Natural killer cell (primary cell): ENCODE measurements at places on chromosomes 5 and 9. TPM values are rescaled to one million over a fixed set of nuclear protein-coding genes. Genes with fewer than 3 reads are reported as not detected.

Gene HMGCR
- 89.5 TPM for total RNA-seq

Gene ZBED3
- 3.2 TPM for total RNA-seq

Gene CEL
- 0.18 TPM for total RNA-seq

Gene GABRB2
- total RNA-seq = not detected

Gene FRMPD1
- total RNA-seq = not detected

Gene TMOD1
- total RNA-seq = 2.0 TPM

Gene AGXT2
- not detected for total RNA-seq

Gene EIF4EBP3
- 9.4 TPM for total RNA-seq

Gene LTC4S
- 5.4 TPM for total RNA-seq

Gene IL5
- not detected for total RNA-seq

Gene STPG3
- not detected for total RNA-seq

Gene MYOZ3
- not detected for total RNA-seq

Gene SLC31A2
- 7.9 TPM for total RNA-seq

Gene FCN2
- total RNA-seq = not detected

Gene BAAT
- total RNA-seq = not detected

Gene CDC14B
- 3.9 TPM for total RNA-seq

Gene FOXI1
- total RNA-seq = not detected

Gene KLHL3
- 14.0 TPM for total RNA-seq

Gene POLE3
- 59.2 TPM for total RNA-seq

Gene PCDHB5
- not detected for total RNA-seq

Gene IRX4
- not detected for total RNA-seq

Gene FUBP3
- 41.3 TPM for total RNA-seq

Gene LHX3
- not detected for total RNA-seq

Gene SLC36A3
- not detected for total RNA-seq

Gene WDR38
- total RNA-seq = not detected

Gene GRAMD2B
- 10.0 TPM for total RNA-seq

Gene NPM1
- 554 TPM for total RNA-seq

Gene DMRT2
- not detected for total RNA-seq

Gene SLC25A2
- not detected for total RNA-seq

Gene LEAP2
- total RNA-seq = 0.70 TPM

Gene SPATA31A3
- total RNA-seq = not detected

Gene LCN12
- total RNA-seq = 11.3 TPM

Gene TCF7
- total RNA-seq = 203 TPM

Gene ZNG1A
- 13.6 TPM for total RNA-seq

Gene ANKRD18B
- total RNA-seq = not detected

Gene SLC45A2
- total RNA-seq = not detected

Gene EGFLAM
- total RNA-seq = not detected

Gene CDKN2A
- total RNA-seq = 3.5 TPM

Gene GMCL2
- not detected for total RNA-seq

Gene GNPDA1
- total RNA-seq = 10.7 TPM

Gene PPP2R2B
- 44.9 TPM for total RNA-seq

Gene GRXCR2
- total RNA-seq = not detected

Gene PCDHB3
- total RNA-seq = not detected

Gene DNAH5
- total RNA-seq = not detected

Gene PLAC8L1
- not detected for total RNA-seq
